ENCODE measurements at places on chromosomes 2 and 18.

DNA sequence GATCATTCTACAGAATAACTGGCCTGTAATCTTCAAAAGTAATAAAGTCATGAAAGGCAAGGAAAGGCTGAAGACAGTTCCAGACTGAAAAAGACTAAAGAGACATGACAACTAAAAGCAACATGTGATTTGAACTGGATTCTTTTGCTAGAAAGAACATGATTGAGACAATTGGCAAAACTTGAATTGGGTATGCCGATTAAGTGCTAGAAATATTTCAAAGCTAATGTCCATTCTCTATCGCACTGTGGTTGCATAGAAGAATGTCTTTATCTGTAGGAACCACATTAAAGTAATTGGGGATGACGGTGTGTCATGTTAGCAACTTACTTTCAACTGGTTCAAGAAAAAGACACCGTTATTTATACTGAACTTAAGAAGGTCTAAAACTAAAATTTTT, 98.5 kb downstream of the EXOC6B start:
- DNase-seq: no peak

DNA sequence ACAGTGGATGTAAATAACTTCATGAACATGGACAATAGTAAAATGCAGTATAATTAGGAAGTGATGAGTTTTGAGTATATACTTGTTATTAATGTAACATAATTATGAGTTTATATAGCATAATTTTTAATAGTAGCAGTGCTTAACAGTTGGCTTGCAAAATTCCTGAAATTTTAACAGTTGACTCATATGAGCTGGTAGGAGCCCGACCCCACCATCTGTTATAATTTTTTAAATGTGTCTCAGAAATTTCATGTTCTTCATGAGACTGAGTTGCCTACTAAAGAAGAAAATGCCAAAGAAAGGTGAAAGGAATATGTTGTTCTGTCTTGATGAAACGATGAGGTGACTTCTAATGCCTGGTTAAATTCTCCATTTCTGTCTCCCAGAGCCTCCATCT, 62.6 kb downstream of the ITGB1BP1 start:
- DNase-seq: no peak

DNA sequence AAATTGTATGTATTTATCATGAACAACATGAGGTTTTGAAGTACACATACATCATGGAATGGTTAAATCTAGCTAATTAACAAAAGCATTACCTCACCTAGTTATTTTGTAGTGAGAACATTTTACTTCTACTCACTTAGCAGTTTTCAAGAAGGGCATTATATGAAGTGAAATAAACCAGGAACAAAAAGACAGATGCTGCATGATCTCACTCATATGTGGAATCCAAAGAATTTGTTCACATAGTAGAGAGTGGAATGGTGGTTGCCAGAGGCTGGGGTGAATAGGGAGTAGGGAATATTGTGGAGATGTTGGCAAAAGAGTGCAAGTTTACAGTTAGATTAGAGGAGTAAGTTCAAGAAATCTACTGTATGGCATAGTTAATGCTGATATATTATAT, 292.0 kb downstream of the ASXL3 start:
- no peak for DNase-seq

DNA sequence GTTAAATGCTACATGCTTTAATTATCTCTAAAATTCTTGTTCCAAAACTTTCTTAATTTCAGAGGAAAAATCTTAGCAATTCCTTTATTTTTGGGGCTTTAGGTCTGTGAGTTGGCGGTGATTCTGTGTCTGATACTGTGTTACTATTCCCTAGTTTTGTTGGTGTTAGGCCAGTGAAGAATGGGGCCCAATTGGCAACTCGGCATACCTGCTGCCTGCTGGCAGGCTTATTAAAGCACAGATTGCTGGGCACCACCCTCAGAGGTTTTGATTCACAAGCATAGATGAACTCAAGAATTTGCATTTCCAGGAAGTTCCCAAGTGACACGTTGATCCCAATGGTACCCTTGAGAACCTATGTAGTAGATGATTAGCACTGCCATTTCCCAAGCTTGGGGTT, 101.6 kb downstream of the OSBPL6 start:
- no peak for DNase-seq

DNA sequence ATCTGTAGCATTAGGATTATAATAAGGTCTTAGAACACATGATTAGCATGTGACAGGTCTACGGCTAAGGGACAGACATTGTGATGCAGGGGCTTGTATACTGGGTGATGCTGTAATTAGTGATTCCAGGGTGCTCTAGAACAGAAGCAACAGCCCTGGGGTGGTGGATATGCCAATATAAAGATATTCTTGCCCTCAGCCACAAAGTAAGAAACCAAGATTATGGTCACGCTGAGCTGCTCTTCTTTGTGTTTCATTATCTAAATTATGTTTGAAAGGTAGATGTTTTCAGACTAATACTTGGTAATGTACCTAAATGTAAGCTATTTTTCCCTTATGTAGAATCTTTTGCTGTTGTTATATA, 45.3 kb downstream of the FN1 start:
- DNase-seq: no peak

DNA sequence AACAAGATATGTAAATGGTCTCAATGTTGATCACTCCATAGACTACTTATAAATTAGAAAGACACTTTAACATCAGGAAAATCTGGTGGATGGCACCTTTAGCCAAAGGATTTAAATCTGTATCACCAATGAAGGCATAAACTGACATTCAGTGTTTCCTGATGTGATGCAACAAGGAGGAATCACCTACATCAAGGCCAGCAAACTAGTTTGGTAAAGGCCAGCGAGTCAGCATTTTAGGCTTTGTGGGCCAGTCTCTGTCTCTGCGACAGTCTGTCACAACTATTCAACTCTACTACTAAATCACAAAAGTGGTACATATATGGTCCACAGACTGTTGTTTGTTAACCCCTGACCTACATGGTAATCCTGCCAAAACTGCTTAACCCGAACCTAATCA, 33.3 kb downstream of the C2orf76 start:
- no peak for DNase-seq

Measured in pancreas (tissue), 10 donors.